DMS153 (cell line): ENCODE measurements at places on chromosomes 7 and 10.

DNA sequence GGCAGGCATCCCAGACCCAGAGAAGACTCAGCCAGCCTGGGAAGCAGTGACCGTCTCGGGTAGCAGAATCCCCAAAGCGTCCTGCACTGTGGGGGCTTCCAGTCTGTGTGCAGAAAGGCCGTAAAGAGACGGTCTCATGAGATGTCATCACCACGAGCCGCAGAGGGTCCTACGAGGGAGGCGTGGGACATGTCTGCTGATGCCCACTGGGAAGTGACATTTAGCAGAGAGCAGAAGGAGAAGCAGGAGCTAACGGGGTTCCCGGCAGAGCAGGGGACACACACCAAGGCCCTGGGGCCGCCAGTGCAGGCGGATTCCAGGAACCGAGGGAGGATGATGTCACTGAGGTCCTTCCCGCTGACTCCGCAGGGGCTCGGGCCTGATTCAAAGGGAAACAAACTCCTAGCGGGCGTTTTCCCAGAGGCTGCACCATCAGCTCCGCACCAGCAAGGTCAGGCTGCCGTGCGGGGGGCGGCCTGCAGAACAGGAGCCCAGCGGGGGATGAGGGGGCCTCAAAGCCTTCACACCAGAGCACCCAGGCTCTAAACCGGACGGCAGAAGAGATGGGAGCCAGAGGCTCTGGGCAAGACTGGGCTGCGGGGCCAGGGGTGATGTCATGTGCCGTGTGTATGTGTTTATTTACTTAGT is 85.4 kb upstream of the PDGFA start:
- no peak for DNase-seq

- no peak for DNase-seq
Observed at GRCh38 chr10:13016426-13016825, 14.9 kb upstream of the CCDC3 start.

DNA sequence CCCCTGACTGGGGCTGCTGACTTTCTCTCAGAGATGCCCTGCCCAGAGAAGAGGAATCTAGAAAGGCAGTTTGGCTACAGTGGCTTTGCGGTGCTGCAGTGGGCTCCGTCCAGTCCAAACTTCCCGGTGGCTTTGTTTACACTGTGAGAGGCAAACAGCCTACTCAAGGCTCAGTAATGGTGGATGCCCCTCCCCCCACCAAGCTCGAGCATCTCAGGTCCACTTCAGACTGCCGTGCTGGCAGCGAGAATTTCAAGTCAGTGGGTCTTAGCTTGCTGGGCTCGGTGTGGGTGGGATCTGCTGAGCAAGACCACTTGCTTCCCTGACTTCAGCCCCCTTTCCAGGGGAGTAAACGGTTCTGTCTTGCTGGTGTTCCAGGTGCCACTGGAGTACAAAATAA is 734.5 kb upstream of the LRRN3 start:
- DNase-seq, result no peak

DNA sequence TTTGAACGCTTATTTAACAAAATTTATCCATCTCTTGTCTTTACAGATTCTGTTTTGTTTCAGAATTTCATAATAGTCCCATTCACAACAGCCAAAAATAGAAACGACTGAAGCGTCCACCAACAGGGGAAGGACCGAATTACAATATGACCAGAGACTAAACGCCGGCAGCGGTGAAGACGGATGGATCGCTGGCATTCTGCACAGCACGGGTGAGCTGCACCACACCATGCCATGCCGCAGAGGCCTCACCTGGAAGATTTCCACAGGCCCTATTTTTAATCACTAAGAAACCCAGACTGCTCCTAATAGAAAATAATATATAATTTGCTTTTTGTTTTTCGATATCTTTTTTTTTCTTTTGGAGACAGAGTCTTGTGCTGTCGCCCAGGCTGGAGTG is 91.0 kb downstream of the ELFN1 start:
- DNase-seq, result no peak

GRCh38 chr7:141023295-141023694 is 8.5 kb upstream of the MRPS33 start:
- no peak for DNase-seq

- no peak for DNase-seq
Observed at GRCh38 chr10:76786504-76787072, 851.0 kb downstream of the KCNMA1 start.

- no peak for DNase-seq
Observed at GRCh38 chr7:25321424-25321823, 93.1 kb upstream of the NPVF start.

- no peak for DNase-seq
Observed at GRCh38 chr7:92304406-92304893, 58.7 kb downstream of the ANKIB1 start.

GRCh38 chr7:99010281-99010680 is 131.9 kb downstream of the TRRAP start:
- no peak for DNase-seq

DNA sequence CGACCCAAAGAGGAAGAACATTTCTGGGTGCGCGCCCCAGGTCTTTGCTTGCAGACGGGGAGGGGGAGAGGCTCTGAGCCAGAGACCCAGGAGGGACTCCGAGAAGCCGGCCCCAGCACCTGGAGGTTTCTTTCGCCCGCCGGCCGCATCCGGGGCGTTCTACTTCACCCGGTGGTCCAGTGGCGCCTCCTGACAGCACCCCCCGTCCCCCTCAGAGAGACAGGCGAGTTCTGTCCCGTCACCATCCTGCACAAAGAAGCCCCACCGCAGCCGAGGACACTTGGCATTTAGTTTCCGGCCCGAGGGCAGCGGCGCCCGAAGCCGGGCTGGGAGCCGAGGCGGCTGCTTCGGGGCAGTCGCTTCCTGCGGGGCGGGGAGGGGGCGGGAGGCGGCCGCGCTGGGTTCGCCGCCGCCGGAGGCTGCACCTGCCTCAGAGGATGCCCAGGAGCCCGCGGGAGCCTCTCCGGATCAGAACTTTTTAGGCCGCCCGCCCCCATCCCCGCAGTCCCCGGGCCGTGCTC is at the start of gene TMEM178B:
Gene TMEM178B (plus strand): TSS at position 424 of the 521 bp plus-strand sequence.
- no peak for DNase-seq

DNA sequence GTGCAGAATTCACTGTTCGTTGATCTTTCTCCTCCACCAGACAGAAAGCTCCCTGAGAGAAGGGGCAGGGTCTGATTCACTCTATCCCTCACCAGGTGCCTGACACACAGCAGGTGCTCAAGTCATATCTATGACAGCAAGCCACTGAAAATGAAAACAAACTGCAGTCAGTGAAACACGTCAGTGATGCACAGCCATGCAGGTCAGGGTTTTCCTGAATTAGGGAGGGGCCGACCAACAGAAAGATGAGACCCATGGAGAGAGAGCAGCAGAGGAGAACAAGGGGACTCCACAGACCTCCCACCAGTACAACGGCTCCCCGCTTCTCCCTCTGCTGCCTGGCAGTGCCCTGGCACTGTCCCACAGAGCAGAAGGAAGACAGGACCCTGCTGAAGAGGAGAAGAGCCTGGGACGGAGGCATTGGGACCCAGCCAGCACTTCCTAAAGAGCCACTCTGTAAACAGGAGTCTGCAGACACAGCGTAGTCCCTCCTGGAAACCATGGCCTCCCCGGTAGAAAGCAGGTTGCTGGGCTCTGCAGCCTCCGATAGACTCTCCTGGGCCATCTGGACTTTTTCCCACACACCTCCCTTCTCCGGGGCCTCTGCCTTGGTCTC is 50.3 kb downstream of the FAM53B start:
- DNase-seq, result no peak

- no peak for DNase-seq
Observed at GRCh38 chr10:14601326-14601725, 173.4 kb downstream of the FAM107B start.

DNA sequence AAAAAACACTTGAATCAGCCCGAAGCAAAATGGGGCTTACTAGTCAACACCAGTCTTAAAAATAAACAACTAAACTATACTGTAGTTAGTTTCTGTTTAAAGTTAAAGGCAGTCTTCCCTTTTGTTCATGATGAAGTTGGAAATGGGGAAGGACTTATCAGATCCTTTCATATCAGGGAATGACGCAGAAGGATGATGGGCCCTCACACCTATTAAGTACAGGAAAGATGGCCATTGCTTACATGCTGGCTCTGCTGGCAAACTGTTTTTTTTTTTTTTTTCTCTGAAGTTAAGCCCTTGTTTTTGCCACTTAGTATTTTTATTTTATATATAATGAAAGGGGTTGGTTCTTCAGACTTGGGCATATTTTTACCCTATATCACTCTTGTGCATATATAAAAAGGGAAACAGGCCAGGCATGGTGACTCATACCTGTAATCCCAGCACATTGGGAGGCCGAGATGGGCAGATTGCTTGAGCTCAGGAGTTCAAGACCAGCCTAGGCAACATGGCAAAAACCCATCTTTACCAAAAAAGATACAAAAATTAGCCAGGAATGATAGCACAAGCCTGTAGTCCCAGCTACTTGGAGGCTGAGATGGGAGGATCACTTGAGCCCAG is 16.6 kb upstream of the NRBF2 start:
- no peak for DNase-seq

GRCh38 chr7:28503396-28503795 is 91.1 kb downstream of the CREB5 start:
- no peak for DNase-seq

GRCh38 chr7:69739931-69740431 is 141.7 kb downstream of the AUTS2 start:
- no peak for DNase-seq

DNA sequence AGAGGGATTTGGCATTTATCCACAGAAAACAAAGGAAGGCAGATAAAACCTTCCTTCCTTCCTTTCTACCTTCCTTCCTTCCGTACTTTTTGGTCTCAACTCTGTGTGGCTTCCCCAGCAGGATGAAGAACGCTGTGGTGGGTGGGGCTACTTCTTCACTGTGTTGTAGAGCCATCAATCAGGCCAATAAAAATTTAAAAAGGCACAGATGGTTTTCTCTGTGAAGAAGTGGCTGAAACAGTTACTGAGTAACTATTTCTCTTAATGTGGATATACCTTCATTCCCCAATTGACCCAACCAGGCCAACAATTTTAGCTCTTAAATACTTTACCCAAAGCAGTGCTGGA is 75.8 kb downstream of the ZNF92 start:
- DNase-seq, result no peak

GRCh38 chr10:19826712-19827111 is 10.5 kb downstream of the PLXDC2 start:
- no peak for DNase-seq

DNA sequence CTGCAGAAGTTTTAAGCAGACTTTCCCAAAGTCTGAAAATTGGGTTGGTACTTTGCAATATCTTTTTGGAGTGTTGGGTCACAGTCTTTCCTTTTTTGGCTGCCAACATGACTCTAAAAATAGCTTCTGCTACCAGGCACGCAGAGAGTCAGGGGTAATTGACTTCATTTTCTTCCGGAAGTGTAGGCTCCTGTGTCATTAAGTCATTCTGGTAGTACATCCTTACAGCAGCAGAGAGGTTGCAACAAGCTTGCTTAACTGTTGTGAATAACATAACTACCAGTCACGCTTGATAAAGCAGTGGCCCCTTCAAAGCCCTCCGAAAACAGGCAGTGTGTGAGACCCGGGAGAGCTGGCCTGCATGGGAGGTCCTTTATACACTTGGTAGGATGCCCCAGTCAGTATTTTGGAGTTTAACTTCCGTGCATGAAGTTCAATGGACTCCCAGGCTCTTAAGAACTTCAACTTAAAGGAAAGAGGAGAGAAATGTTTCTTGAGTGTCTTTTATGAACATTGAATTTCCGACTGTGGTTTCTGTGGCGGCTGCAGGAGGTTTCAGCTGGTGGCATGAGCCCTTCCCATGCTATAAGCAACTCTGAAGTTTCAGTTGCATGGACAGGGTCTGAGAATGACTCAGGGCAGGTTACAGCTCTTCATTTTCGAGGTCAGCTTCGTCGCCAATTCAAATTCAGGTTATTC is 310.7 kb downstream of the GALNT17 start:
- DNase-seq, result no peak

DNA sequence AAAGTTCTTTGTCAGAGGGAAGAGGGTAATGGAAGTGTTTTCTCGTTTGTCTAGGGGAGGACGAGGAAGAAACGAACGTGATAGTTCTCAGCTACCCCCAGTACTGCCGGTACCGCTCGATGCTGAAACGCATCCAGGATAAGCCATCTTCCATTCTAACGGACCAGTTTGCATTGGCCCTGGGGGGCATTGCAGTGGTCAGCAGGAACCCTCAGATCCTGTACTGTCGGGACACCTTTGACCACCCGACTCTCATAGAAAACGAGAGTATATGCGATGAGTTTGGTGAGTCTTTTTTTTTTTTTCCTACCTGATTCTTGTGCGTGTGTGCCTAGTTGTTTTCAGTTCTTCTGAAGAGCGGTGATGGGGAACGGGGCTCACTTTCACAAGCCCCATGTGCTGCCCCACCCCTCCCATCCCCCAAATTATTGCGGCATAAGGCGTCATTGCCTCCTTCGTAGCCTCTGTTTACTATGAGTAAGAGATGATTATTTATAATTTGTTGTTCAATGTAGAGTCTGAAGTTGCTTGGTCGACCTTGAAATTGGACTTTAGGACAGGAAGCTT is 98.6 kb downstream of the ARID5B start:
- DNase-seq, result no peak

GRCh38 chr10:74337330-74338016 is 186.5 kb downstream of the ADK start:
- DNase-seq, result no peak

GRCh38 chr10:110491346-110491745 is 6.4 kb upstream of the DUSP5 start:
- no peak for DNase-seq

GRCh38 chr7:157153260-157153659 is 14.5 kb downstream of the UBE3C start:
- no peak for DNase-seq

DNA sequence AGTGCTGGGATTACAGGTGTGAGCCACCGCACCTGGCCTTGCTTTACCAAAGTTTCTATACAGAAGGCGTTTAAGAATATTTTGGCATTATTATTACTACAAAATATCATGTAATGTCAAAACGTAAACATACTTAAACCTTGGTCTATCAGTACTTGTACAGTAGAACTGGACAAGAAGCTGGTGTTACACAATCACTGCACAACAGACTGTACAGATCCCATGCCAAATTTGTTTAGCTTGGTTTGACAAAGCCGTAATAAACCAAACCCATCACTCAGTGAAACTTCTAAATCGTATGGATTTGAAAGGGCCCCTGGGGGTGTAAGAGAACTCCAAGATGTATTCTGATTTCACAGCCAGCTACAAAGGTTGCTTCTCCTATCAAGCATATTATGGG is 51.8 kb upstream of the RHEB start:
- no peak for DNase-seq

DNA sequence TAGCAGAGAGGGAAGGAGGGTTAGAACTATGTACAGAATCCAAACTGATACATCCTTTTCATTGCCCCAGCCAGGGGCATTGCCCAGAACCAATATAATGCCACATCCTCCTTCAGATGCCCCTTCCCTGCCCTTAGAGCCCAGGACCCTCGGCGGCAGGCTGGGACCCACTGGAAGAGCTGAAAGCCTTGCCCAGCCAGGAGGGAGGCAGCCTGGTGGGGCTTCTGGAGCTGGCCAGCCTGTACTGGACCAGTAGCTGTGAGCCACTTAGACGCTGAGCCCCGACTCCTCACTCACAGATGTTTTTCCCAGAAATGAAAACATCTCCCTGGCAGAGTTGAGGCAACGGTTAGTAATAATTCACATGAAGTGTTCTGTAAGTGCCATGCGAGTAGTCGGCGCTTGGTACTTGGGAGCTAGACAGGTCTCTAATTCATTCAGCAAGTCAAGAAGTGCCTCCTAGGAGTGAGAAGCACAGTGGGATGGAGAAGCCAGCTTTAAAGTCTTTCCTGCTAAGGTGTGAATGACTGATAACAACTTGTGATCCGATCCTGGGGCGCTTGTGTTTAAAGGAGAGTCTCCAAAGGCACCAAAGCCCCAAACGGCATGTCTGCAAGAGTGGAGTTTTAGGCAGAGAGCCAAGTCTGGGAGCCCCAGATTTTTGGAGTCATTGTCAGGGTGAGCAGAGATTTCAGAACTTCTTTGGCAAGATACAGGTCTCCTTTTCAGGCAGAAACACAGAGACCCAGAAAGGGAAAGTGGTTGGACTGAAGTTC is 9.8 kb downstream of the VSIR start:
- DNase-seq, result no peak
